ENCODE measurements at places on chromosomes 16 and 17.
A peak's percentile ranks its signal among the peaks of the same experiment; 100 is the strongest.

- DNase-seq = peak; percentile 71
Observed at GRCh38 chr16:50497592-50497991, 50.6 kb upstream of the NKD1 start.

DNA sequence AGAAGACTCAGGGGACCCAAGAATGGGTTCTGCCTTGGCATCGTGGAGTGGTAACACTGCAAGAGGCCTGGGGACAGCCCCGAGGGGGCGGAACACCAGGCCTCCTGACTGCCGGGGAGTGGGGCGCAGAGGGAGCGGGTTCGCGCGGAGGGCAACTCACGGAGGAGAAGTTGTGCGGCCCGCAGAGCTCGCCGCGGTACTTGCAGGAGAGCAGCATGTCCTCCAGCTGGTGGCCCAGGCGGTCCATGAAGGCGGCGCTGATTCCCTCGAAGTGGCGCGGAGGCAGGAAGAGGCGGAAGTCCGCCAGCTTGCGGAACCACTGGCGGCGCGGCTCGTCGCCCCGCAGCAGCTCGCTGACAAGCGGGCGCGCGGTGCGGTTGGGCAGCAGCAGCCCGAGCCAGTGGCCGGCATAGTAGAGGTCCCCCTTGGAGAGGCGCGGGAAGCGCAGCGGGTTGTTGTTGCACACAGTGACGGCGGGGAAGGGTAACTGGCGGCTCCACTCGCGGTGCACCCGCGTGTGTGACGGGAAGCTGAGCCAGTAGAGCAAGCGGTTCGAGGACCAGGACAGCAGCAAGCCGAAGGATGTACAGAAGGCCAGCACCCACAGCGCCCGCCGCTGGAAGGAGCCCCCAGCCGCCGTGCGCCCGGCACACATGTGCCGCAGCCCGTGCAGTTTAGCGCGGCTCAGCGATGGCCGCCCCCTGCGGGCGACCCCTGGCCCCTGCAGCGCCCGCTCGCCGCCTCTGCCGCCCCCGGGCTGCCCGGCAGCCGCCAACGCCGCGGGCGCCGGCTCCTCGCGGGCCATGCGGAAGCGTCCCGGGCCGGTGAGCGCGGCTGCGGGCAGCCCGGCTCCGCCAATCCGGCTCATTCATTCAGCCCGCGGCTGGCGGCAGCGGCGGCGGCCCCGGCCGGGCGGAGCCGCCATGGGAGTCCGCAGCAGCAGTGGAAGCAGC lies 1.6 kb downstream of the ASIC2 start:
- peak; percentile 30 for DNase-seq

DNA sequence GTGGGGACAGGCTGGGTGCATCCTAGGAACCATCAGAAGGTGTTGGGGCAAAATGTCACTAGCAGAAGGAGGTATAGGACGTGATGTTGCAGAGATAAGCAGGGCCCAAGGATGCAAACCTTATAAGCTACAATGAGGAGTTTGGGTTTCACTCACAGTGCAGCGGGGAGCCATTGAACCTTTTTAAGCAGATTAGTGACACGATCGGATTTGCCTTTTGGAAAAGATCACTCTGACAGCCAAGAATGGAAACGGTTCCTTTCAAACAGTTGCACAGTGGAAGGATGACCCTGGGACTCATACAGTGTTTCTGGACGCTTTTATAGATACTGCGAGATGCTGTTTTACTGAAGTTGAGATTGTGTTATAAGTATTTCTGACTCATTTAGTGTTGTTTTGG lies 131.8 kb upstream of the CACNG3 start:
- no peak for DNase-seq

DNA sequence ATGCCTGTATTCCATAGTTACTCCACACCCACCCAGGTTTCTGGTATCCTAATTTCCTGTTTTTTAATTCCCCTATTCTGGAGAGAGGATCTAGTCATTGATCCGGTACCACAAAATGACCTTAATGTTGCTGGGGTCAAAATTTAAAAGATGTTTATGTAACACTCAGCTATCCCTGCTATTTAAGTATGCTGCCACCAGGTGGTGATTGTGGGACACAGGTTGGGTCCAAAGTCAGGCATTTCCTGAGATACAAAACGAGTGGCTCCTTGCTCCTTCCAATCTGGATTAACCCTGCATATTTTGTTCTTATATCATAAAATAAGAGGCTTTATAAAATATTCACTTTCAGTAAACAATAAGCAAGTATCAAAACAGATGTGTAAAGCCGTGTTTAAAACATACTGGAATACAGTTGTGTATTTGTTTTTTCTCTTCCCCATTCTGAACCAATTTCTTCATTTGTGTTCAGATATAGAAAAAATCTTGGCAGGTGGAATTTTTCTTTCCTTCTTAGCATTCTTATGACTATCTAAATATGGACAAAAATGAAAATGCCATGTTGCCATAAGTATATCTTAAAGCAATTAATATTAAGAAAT lies 16.3 kb downstream of the HS3ST4 start:
- no peak for DNase-seq

- no peak for DNase-seq
Observed at GRCh38 chr17:55342800-55343585, 78.2 kb downstream of the HLF start.

DNA sequence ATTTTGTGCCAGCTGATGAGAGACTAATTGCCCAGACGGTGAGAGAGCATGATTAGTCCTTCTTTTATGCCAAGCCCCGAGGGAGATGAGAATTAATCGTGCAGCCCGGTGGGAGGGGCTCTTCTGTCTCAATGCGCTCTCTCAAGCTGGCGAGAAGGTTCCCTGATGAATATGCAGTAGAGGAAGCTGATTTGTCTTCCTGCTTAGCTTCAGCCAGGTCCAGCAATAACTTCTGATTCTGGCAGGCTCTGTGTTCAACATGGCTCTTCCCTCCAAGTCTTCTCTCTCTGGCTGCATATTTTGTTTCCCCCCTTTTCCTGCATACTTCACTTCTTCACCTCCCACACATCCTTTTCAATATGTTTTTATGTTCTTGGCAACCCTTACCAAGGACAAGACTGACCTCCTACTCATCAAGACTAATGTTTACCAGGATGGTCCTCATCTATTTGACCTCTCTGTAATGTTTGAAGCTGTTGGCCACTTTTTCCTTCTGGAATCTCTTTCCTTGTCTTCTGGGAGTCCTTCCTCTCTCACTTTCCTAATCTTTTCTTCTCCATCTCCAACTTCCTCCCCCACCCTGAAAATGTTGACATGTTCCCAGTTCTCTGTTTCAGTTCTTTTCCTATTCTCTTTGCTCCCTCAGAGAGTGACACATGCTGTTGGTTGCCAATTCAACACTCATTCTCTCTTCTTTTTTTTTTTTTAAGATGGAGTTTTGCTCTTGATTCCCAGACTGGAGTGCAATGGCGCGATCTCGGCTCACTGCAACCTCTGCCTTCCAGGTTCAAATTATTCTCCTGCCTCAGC lies 33.1 kb downstream of the ARL4D start:
- peak; percentile 42 for DNase-seq

- DNase-seq = no peak
Observed at GRCh38 chr16:70712942-70713341, 27.1 kb upstream of the MTSS2 start.

GRCh38 chr17:79305768-79306423 lies 231.3 kb downstream of the ENGASE start:
- DNase-seq = no peak

GRCh38 chr17:81336930-81337325 lies 41.8 kb upstream of the SLC38A10 start:
- DNase-seq = no peak

DNA sequence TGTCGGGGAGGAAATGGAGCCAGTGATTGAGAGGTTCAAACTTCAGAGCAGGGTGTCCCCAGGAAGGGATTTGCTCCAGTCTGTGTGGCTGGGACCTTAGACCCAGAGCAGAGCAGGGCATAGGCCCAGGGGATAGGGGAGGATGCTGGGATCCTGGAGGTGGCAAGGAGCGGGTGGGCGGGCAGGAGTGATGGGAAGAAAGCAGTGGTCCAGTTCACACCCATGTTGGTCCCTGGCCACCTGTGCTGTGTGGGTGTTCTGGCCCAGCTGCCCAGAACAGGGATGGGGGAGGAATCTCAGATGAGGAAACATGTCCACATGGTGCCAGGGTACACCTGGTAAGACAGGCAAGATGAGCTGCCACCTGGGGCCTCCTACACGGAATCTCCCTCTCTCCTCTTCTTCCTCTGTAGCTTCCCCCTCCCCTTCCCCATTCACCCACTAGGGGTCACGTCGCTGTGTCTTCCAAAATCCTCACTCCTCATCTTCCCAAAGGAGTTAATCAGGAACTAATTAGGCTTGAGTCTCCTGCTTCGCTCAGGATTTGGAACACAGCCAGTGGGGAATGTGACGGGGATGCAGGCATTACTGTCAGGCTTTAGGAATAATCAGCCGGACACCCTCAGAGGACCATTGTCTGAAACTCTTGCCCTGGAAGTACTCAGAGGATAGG lies 2.3 kb downstream of the BEAN1 start:
- DNase-seq = no peak

- DNase-seq = peak; percentile 80
Observed at GRCh38 chr17:836151-836550, 54.0 kb downstream of the MRM3 start.

GRCh38 chr16:30740364-30741251 lies 7.6 kb upstream of the PHKG2 start:
- peak; percentile 83 for DNase-seq

DNA sequence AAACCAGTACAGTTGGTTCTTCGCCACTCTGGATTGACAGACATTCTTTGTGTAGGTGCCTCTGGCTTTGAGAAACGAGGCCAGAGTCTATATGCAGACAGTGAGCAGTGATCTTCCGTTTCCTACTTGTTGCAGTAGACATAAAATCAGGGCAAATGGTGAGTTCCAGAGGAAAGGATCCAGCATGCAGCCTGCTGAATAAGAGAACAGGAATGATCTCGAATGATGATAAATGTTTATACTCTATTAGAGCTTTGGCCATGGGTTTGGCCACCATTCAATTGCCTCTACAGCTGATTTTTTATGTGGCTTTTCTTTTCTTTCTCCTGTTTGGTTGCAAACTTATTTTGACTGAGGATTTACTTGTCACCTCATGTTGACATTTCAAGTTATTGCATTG lies 286.7 kb downstream of the IRX3 start:
- peak; percentile 25 for DNase-seq

DNA sequence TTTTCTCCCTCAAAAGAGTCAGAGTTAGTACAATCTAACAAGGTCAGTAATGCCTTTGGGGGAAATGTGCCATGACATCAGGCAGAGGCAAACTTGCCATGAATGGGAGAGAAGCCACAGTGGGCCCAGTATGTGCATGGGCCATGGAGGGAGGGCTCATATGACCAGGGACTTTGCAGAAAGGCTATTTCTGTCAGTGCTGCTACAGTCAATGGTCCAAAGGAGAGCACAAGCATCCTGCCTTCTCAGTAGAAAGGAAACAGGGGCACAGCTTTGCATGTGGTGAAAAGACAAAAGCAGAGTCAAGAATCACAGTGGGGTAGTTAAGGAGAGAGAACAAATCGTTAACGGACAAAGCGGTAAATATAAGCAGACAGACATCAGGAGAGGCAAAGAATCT lies 11.2 kb upstream of the CORO6 start:
- no peak for DNase-seq

- no peak for DNase-seq
Observed at GRCh38 chr16:12583237-12583897, 220.3 kb downstream of the CPPED1 start.

GRCh38 chr17:16491703-16492612 lies at the start of gene LRRC75A:
Gene LRRC75A (minus strand): TSS chr17:16492193. CDS start chr17:16491990, 203 bp downstream.
- peak; percentile 53 for DNase-seq

DNA sequence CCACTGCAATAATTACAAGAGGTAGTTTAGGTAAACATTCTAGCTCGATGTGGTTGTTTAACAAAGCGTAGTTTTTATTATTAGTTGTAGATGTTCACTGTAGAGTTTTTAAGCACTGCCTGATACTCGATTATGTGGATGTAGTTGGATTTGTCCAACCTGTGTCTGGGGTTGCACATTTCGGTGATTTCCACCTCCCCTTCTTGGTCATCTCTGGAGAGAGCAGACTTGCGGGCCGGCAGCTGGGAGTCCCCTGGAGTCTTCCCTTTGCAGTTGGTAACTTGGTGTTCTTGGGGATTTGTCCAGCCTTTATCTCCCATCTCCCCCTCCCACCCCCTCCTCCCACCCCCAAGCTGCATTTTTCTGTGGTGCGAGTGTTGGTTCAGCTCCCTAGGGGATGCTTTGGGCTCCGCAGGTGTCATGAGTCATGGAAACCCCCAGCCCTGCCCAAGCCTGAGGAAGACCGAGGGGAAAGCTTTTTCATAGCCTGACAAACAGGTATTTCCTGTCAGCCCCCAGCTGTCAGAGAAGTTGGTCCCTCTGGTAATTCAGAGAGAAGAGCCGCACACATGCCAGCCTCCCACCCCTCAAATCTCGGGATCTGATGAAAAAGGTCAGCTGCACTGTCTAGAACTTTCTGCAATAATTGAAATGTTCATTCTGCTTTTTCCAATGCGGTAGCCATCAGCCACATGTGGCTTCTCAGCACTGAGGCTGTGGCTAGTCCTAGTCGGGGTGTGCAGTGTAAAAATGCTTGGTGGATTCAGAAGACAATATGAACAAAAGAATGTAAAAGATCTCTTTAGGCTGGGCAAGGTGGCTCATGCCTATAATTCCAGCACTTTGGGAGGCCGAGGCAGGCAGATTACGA lies 50.3 kb downstream of the KSR1 start:
- peak; percentile 9 for DNase-seq

DNA sequence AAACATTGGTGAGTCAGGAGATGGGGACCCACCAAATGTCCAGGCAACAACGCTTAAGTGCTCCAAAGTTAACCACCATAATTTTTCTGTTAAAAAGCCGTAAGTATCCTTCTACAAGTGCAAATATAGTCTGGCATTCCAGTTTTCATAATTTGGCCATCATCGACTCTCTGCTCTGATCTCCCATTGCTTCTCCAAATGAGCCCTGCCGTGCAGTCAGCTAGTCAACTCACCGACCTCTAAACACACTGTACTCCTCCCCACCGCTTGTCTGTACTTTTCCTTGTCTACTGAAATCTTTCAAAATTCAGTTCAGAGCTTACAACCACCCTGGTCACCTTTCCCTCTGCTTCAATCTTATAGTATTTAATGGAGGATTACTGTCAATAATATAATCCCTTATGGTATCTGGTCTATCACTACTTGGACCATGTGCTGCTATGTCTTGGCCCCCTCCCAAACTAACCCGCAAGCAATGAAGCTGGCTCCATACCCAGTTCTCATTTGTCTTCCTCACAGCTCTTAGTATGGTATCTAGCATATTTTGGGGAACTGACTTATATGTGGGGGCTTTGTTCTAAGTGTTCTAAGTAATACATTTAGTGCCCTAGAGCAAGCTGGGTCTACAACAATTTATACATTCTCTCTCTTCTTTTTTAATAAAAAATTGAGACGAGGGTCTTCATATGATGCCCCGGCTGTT lies 52.7 kb upstream of the SLC25A19 start:
- no peak for DNase-seq

- DNase-seq = no peak
Observed at GRCh38 chr17:18156171-18156975, 27.3 kb upstream of the ALKBH5 start.

GRCh38 chr17:80279895-80280294 lies 19.2 kb downstream of the RNF213 start:
- DNase-seq = peak; percentile 90

- DNase-seq = no peak
Observed at GRCh38 chr17:33497623-33498022, 204.5 kb upstream of the ASIC2 start.

GRCh38 chr16:23301251-23302044 lies 654 bp upstream of the SCNN1B start:
- no peak for DNase-seq

- DNase-seq = no peak
Observed at GRCh38 chr17:59160157-59161025, 4.8 kb downstream of the PRR11 start.

- DNase-seq = no peak
Observed at GRCh38 chr16:695355-696089, 5.3 kb upstream of the WDR24 start.

- no peak for DNase-seq
Observed at GRCh38 chr16:86680661-86681030, 102.3 kb downstream of the FOXL1 start.

All from EH (cell line).